ENCODE measurements at places on chromosomes 11 and 22. TPM values are rescaled to one million over a fixed set of nuclear protein-coding genes. Genes with fewer than 3 reads are reported as not detected.

The LRRN4CL gene
- total RNA-seq = 0.36 TPM

The ASCL2 gene
- total RNA-seq = 5.3 TPM

The CDPF1 gene
- total RNA-seq = 8.2 TPM

The CFAP300 gene
- not detected for total RNA-seq

The ACRV1 gene
- not detected for total RNA-seq

The VSIG10L2 gene
- total RNA-seq = not detected

The FAM111A gene
- 79.6 TPM for total RNA-seq

The CCDC15 gene
- total RNA-seq = 6.8 TPM

The ZNF215 gene
- total RNA-seq = 0.24 TPM

The LRRC32 gene
- not detected for total RNA-seq

The KCNJ4 gene
- total RNA-seq = not detected

The ISX gene
- not detected for total RNA-seq

The KCNK4 gene
- not detected for total RNA-seq

The CNGA4 gene
- not detected for total RNA-seq

The CD3G gene
- 7.1 TPM for total RNA-seq

The TMPRSS4 gene
- total RNA-seq = 0.19 TPM

The CNTF gene
- 4.7 TPM for total RNA-seq

The FEN1 gene
- total RNA-seq = 155 TPM

The HTR3A gene
- not detected for total RNA-seq

The ARFGAP2 gene
- 117 TPM for total RNA-seq

The SLC25A1 gene
- 44.5 TPM for total RNA-seq

The P2RY6 gene
- not detected for total RNA-seq

The HTR3B gene
- total RNA-seq = not detected

The ARHGAP32 gene
- 0.81 TPM for total RNA-seq

The GAL3ST3 gene
- total RNA-seq = not detected

The PLET1 gene
- not detected for total RNA-seq

The LARGE2 gene
- not detected for total RNA-seq

The GAB4 gene
- total RNA-seq = not detected

The SDHD gene
- total RNA-seq = 82.3 TPM

The CHRM1 gene
- total RNA-seq = not detected

The CELSR1 gene
- total RNA-seq = 0.14 TPM

The GNG3 gene
- not detected for total RNA-seq

The APOBEC3A gene
- 3.3 TPM for total RNA-seq

The PDGFB gene
- not detected for total RNA-seq

The TOLLIP gene
- 56.4 TPM for total RNA-seq

The CNTN5 gene
- total RNA-seq = not detected

The CD82 gene
- 39.3 TPM for total RNA-seq

The SCGB1A1 gene
- total RNA-seq = not detected

The CASP5 gene
- total RNA-seq = not detected

The SMIM35 gene
- total RNA-seq = not detected

The AASDHPPT gene
- 36.8 TPM for total RNA-seq

The BID gene
- total RNA-seq = 32.0 TPM

The OR51F2 gene
- not detected for total RNA-seq

The SLC22A6 gene
- not detected for total RNA-seq

The DRD4 gene
- total RNA-seq = 1.3 TPM

The ANO9 gene
- 6.7 TPM for total RNA-seq

The PRODH gene
- not detected for total RNA-seq

The SLC22A12 gene
- total RNA-seq = not detected

The TRIM34 gene
- 6.2 TPM for total RNA-seq

The SESN3 gene
- total RNA-seq = 1.8 TPM

The PANX3 gene
- total RNA-seq = not detected

The FOLR1 gene
- not detected for total RNA-seq

The VWCE gene
- total RNA-seq = 2.1 TPM

The BLID gene
- total RNA-seq = not detected

The ROBO4 gene
- not detected for total RNA-seq

The SCN3B gene
- total RNA-seq = not detected

The CHST1 gene
- not detected for total RNA-seq

The CDK2AP2 gene
- 103 TPM for total RNA-seq

Data from natural killer cell treated with Interleukin-12 subunit alpha and Interleukin-12 subunit beta and Interleukin-15 and Interleukin-18, amount 100 ng/mL, for 72 hours (primary cell).